A673 (cell line): ENCODE measurements at places on chromosomes 13 and 19.

DNA sequence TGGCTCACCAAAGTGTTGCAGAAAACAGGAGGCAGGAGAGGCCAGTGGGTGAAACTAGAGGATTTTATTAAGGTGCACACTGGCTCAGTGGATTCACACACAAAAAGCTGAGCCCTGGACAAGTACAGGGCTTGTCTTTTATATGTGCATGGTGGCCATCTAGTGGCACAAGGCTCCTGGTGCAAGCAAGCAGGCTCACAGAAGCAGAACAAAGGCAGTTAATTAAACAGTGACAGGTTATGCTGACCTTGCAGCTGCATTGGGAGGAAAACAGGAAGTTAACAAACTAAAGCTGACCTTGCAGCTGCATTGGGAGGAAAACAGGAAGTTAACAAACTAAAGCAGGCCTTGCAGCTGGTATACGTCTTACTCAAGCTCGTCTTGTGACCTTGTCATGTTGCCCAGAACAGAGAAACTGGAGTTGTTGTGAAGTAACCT, 65.3 kb upstream of the ZNF681 start:
- DNase-seq = peak; percentile 0

DNA sequence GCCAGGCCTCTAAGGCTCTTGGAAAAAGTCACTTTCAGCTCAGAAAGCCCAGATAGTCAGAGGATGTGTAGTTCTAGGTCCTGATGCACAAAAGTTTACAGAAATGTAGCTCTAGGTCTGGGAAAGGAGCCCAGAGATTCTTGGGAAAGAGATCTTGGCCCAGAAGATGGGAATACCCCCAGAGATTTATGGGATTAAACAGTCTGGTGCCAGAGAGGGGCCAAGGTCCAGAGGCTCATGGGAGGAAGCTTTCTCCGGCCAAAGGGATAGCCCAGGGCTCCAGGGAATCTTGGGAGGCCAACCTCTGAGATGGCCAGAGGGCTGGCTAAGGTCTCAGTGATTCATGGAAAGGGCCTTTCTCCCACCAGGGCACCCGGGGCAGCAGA, 15.2 kb downstream of the BCAT2 start:
- no peak for DNase-seq

GRCh38 chr19:11025997-11026396, 63.3 kb upstream of the LDLR start:
- no peak for DNase-seq

- DNase-seq = no peak
These were observed 133.5 kb upstream of the IRS2 start for GRCh38 chr13:109919715-109920375.

DNA sequence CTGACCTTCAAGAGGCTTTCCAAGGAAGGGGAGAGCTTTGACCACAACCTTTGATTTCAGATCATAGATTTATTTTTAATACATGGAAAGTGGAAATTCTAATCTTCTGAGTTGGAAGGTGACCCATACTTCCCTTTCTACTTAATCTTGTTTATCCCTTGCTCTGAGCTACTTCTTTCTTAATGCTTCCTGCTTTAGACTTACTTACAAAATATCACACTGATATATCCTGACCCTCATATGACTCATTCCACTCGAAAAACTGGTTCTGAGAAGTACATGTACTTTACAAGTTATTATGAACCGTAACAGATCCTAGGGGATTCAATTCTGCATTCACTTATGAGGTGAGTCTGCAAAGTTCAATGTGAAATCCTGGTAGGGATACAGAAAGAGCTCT, 76.2 kb upstream of the IRS2 start:
- peak; percentile 11 for DNase-seq
